ENCODE measurements at places on chromosomes 6 and 20.

DNA sequence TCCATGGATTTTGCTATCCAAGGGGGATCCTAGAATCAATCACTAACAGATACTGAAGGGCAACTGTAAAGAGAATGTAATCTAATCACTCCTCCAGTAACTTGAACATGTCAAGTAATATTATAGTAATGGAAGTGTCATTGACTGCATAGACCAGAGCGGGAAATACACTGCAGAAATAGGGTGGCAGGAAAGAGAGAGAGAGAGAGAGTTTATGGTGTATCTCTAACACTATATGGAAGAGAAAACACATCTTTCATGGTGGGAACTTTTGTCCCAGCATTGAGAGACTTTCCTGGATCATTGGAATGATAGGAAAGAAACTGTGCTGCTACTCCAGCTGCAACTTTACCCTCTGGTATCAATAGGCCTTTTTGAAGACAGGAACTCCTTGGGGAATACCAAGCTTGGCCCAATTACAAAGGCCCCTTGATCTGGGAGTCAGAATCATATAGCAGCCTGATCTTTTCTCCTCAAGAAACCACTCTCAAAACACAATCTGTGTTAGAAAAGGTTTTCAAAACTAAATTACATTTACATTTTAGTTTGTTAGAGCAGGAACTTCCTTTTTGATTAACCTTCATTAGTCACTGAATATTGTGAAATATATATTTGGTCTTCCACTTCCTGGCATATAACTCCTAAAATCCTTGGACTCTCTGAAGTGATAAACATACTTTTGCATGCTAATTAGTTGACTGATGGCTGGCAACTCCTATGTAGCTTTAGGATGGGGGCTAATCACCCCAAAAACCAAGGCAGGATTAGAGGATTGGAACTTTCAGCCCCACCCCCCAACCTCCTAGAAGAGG is 29.5 kb upstream of the RNGTT start:
- no peak for DNase-seq

GRCh38 chr6:89045576-89045975 is 35.0 kb upstream of the PNRC1 start:
- DNase-seq, result no peak

DNA sequence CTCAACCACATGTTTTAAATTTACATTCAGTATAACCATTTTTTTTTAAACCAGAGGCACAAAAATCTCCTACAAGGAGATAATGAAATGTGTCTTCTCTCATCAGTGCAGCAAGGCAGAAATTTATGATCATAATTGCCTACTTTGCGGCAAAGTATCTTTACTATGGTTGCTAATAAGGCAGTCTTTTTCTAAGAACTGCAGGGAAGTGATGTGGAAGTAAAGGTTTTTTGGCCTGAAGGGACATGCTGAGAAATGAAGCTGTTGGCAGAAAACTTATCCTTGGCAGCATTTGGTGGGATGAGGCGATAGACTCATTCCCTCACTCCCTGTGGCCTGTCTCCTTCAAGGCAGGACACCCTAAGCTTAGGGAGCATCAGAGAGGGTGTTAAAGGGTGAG is 48.7 kb downstream of the SCGN start:
- DNase-seq, result no peak

DNA sequence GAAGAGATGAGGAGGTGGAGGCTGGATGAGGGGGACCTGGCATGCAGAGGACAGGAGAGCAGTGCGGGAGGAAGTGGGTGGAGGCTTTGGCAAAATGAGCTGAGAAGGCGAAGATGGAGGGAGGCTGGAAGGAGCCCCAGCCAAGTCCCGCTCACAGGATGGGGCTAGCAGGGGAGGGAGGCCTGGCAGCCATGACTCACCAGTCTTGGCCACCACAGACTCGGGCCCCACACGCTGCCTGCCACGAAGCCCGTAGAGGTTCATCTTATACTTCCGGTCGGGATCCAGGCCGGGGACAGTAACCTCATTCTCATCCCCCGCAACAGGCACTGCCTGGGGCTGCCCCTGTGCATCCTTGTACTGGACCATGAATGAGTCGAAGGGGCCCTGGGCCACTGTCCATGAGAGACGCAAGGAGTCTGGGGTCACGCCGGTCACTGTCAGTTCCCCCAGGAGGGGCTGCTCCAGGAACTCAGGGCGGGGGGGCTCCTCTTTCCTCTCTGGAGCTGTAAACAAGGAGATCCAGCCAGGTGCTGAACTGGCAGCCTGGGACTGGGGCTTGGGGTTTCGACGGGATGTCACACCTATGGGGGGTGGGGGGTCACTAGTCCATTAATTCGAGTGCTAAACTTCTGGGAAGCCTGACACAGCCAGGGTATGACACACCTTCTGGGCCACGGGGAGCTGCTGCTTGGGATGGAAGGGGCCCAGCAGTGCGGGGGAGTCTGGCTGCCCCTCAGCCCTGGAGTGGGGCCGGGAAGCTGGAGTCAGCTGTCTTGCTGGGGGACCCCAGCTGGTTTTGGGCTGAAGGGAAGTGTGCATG is 27.8 kb downstream of the TNXB start:
- DNase-seq, result no peak

DNA sequence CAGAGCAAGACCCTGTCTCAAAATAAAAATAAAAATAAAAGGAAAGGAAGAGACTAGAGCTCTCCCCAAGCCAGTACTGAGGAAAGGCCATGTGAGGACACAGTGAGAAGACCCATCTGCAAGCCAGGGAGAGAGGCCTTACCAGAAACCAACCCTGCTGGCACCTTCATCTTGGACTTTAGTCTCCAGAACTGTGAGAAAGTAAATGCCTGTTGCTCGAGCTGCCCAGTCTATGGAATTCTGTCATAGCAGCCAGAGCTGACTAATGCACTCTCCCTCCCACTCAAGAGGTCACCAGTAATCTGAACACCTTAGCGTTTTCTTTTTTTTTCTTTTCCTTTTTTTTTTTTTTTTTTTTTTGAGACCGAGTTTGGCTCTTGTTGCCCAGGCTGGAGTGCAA is 7.3 kb upstream of the PRPH2 start:
- no peak for DNase-seq

GRCh38 chr6:85678026-85678601 is 35.4 kb upstream of the SYNCRIP start:
- DNase-seq, result no peak

- no peak for DNase-seq
These were observed 636.8 kb downstream of the PRKN start for GRCh38 chr6:162090734-162091133.

GRCh38 chr6:160439751-160440150 is 91.6 kb downstream of the SLC22A3 start:
- DNase-seq, result no peak

GRCh38 chr6:122567034-122567433 is 43.2 kb upstream of the PKIB start:
- no peak for DNase-seq

DNA sequence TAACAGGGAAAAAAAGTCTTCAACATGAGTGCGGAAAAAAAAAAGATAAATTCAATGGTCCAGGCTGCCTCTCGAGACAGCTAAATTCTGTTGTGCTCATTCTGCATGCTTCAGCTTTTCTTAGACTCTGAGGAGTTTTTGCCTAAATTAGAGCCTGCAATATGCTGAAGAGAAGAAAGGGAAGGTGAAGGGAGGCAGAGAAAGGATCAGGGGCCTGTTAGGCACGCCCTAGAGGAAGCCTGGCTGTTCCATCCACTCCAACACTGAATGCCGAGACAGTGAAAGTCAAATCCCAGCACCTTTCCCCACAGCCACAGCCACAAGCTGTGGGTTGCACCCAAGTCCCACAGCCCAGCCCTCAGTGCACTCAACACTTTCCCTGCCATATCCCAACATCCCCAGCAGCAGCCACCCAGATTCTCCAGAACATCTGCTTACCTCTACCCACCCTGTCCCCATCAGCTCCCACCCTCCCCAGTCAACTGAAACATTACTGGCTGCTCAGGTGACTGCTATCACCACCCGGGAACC is 37.3 kb downstream of the PREX1 start:
- no peak for DNase-seq

DNA sequence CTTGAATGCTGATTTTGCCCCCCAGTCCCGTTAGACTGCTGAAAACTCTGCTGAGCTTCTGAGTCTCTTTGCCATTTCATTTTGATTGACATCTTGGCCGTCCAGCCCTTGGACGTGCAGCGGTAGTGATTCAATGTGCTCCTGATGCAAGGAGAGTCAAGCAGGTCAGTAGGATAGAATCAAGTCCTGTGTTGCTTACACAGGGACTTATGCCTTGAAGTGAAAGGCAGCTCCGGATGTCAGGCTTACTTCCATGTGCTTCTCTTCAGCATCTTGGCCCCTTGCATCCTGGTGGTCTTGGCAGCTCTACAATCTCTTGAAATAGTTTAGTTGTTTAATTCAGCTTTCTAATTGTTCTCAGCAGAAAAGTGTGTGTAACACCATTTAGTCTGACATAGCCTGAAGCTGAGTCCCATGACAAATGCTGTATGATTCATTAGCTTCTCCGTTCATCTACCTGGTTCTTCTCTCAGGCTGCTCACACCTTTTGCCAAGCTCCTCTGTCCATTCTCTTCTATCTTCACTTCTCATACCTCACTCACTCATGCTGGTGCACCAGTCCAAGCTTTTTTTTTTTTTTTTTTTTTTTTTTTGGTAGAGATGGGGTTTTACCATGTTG is 76.0 kb downstream of the EZR start:
- no peak for DNase-seq

DNA sequence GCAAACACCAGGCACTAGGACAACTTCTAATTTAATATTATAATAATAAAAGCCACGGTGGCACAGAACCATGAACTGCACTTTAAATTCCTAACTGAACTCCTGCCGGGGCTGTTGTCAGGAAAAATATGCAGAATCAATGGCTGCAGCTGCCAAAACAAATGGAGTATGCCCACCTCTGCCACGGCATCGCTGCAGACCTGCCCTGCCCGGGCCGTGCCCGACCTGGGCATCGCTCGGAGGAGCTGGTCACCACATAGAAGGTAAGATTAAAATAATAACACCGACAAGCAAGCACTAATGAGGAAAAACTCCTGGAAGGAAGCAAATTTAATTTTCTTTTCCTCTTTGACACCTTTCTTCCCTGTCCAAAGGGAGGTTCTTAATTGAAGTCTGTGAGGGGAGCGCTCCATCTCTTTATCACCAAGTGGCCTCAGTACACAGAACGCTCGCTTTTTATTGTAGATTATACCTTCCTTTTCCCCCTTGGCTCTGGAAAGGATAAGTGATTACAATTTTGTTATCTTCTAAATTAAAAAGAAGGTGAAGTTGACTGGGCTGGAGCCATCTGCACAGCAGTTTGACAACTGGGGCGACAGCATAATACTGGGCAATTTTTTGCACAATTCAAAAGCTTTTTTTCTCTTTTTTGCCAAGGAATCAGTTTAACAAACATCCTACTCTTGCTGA is 351.3 kb downstream of the ZFAND3 start:
- DNase-seq, result no peak

GRCh38 chr20:1472556-1473245 is 6.1 kb upstream of the NSFL1C start:
- no peak for DNase-seq

- DNase-seq, result no peak
These were observed 35.3 kb downstream of the GRM4 start for GRCh38 chr6:34110610-34111009.

GRCh38 chr6:132084811-132085509 is 133.8 kb upstream of the CCN2 start:
- no peak for DNase-seq

GRCh38 chr6:90118581-90118980 is 178.1 kb downstream of the BACH2 start:
- DNase-seq, result no peak

- DNase-seq, result no peak
These were observed 535.2 kb upstream of the ID4 start for GRCh38 chr6:19301980-19302379.

- DNase-seq, result no peak
These were observed 105.4 kb downstream of the SYNDIG1 start for GRCh38 chr20:24574797-24575196.

DNA sequence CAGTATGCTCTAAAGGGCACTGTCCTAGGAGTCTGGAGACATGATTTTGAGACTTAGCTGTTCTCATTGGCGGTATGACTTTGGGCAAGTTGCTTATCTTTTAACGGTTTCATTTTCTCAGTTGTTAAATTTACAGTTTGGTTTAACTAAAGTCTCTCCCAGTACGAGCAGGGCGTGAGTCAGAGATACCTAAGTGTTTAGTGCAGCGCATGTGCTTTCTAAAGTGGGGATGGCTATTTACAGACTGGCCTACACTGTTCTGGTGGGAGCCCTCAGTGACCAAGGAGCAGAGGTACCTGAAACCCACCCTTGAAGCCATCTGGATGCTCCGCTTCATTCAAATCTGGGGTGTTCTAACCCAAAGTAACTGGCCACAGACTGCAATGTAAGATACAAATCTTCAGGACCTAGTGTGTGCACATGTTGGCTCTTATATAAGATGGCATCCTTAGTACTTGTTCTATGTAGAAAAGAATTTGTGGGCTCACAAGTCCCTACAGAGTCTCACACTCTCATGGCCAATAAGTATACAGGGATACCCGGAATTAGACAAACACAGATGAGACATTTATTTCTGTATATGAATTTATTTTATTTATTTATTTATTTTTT is 10.7 kb downstream of the MSH5 start:
- DNase-seq, result no peak

GRCh38 chr20:26169506-26169905 is 472.9 kb upstream of the ZNF337 start:
- DNase-seq, result no peak

- no peak for DNase-seq
These were observed 59.3 kb downstream of the PRL start for GRCh38 chr6:22237526-22237925.

GRCh38 chr20:62530643-62531032 is 54.8 kb upstream of the GATA5 start:
- DNase-seq, result no peak

DNA sequence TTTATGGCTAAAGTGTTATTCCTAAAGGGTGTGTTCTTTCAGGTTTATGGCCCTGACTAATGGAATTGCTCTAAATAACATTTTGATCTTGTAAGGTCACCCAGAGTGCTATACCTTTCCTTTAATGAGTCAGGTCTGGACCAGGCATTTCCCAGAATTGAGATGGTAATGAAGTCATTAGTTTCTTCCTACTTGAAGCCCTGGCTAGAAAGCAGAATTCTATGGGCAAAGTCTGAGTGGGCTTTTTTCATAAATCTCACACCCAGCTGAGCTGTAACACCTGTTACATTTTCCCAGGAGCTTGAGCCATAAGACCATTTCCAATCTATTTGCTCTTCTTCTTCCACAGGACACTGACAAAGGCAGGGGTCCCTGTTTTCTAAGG is 122.0 kb upstream of the ID4 start:
- no peak for DNase-seq

GRCh38 chr6:85343428-85343827 is 106.5 kb upstream of the NT5E start:
- DNase-seq, result no peak

DNA sequence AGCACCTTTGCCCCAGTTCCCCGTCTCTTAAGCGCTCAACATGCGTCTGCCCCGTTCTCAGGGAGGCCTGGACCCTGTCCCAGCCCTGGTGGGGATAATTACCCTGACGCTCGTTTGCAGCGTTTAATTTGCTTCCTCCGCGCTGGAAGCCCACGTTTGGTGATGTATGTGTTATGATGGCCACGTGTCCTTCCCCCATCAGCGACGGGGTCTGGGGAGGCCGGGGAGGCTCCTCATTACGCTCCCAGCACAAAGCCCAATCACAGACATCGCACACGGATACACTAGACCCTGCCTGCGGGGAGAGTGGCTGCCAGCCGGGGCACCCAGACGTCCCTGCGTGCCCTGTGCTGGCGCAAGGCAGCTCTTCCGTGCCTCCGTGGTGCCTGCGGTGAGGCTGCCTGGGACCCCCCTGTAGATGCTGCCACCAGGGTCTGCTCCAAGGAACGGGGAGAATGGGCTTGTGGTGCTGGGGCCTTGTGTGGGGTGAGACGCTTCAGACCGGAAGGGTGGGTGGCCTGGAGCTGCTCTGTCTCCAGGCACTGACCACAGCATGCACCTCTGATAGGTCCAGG is 10.2 kb upstream of the CHRNA4 start:
- no peak for DNase-seq

All from activated naive CD4-positive, alpha-beta T cell treated with anti-CD3 and anti-CD28 coated beads, Interleukin-2, amount 10 ng/mL, durations not matched to agents 7 days and 5 days (primary cell).